ENCODE measurements at places on chromosomes 12 and 14. TPM values are rescaled to one million over a fixed set of nuclear protein-coding genes. Genes with fewer than 3 reads are reported as not detected.

Gene INSM2
- not detected for total RNA-seq

Gene MMP17
- 18.5 TPM for total RNA-seq

Gene TBX3
- total RNA-seq: 11.7 TPM

Gene DAD1
- total RNA-seq: 436 TPM

Gene EP400
- 7.2 TPM for total RNA-seq

Gene LALBA
- total RNA-seq: not detected

Gene OR4N5
- not detected for total RNA-seq

Gene CABP1
- 4.2 TPM for total RNA-seq

Gene SERPINA3
- total RNA-seq: 80.7 TPM

Gene CMKLR1
- total RNA-seq: 6.8 TPM

Gene ALX1
- total RNA-seq: 6.1 TPM

Gene NEUROD4
- not detected for total RNA-seq

Gene MYF5
- not detected for total RNA-seq

Gene SOCS4
- 8.5 TPM for total RNA-seq

Gene SRRM4
- under 0.01 TPM for total RNA-seq

Gene DHRS2
- total RNA-seq: 0.51 TPM

Gene DCN
- 2,317 TPM for total RNA-seq

Gene SLC25A29
- 23.5 TPM for total RNA-seq

Gene SLC25A47
- not detected for total RNA-seq
